ENCODE measurements at places on chromosomes 3 and 15.
A peak's percentile ranks its signal among the peaks of the same experiment; 100 is the strongest.

DNA sequence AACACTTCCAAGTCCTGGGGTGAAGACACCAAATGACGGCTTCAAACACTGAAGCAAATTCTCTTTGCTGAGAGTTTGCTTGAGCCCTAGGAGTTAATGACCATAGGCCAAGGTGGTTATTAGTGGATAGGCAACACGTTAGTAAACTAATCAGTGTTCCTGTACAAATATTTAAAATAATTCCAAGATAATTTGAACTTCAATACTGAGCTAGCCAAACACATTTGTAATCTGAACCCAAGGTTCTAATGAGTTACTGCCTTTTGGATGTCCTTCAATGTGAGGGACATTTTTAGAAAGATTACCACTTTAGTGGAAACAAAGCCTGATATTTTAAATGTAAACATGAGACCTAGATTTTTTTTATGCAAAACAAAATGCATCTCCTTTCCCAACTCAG, 94.6 kb downstream of the THRB start:
- no peak overlapping the region for H3K27ac ChIP-seq
- H3K36me3 ChIP-seq, result no peaks in the 10 kb centered on the region
- DNase-seq, result no peak
- no peaks in the 10 kb centered on the region for H3K27me3 ChIP-seq

GRCh38 chr15:76642671-76643070, 262.5 kb downstream of the SCAPER start:
- H3K4me3 ChIP-seq, result no peak overlapping the region
- no peak overlapping the region for H3K27ac ChIP-seq
- peaks cover 20% of the 10 kb centered on the region for H3K36me3 ChIP-seq

DNA sequence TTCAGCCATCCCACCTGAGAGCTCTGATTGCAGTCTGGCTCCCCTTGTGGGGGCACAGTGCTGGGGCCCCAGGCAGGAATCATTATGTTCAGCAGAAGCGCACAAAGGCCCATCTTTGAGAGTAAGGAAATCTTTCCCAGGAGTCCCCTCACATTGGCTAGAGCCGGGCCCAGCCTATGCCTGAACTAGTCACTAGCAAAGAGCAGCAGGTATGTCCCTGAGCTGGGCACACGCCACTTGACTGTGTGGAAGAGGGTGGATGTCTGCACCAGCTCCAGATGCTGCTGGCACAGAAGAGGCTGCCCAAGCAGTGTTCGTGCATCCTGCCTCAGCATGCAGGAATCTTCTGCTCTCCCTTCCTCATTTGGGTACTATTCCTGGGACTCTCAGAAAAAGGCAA, 26.3 kb downstream of the NR1I2 start:
- H3K27me3 ChIP-seq, result peaks cover 5% of the 10 kb centered on the region
- H3K4me3 ChIP-seq, result peak overlapping the region; percentile 48
- no peak for DNase-seq
- H3K36me3 ChIP-seq, result no peaks in the 10 kb centered on the region
- peaks cover 10% of the 10 kb centered on the region for H3K4me1 ChIP-seq
- H3K27ac ChIP-seq, result no peak overlapping the region

DNA sequence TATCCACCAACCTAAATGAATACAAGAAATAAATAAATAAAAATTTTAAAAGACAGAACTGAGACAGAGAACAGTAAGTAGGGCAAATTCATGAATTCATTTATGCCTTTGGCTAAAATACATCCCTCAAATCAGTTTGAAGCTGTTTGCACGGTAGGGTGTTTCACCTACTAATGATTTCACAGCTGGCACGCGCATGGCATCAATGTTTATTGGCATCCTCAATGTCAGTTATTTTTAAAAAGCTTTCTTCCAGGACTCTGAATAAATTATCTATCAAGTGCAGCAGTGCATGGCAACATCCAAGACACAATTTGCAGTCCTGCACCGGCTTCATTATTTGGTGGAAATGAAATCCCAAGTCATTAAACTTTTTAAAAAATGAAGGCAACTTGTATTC, 985.2 kb upstream of the ROBO1 start:
- no peak for DNase-seq
- no peaks in the 10 kb centered on the region for H3K36me3 ChIP-seq
- H3K27me3 ChIP-seq, result no peaks in the 10 kb centered on the region

- no peak overlapping the region for H3K4me3 ChIP-seq
- peaks cover 5% of the 10 kb centered on the region for H3K27me3 ChIP-seq
- H3K4me1 ChIP-seq, result no peaks in the 10 kb centered on the region
- no peak overlapping the region for H3K27ac ChIP-seq
- no peak for DNase-seq
These were observed 237.1 kb downstream of the RYR3 start for GRCh38 chr15:33547876-33548275.

DNA sequence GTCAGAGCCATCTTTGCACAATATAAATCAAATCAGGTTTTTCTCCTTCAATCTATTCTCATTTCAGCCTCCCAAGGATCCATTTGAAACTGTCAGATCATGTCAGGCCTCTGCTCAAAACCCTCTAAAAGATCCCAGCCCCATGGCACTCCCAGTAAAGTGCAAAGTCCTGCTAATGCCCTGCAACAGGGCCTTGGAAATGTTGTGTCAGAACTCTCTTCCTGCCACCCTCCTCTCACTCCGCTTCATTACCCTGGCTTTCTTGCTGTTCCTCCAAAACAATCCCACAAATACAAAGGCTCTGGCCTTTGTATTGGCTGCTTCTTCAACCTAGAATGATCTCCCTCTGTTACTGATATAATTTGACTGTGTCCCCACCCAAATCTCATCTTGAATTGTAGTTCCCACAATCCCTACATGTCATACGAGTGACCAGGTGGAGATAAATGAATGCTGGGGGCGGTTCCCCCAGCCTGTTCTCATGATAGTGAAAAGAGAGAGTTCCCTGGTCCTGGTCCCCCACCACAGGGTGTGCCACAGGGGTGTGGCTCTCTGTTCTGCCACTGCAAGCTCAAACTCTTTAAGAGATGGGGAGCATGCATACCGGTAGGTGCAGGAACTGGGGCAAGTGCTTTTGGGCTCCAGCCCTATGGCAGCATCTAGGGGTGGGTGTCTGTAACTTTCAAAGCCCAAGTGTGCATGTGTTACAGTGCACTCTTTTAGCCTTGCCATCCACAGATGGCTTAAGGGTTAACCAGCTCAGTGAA, 22.9 kb upstream of the TRA2B start:
- DNase-seq, result no peak
- H3K4me3 ChIP-seq, result no peak overlapping the region
- H3K36me3 ChIP-seq, result peaks cover 14% of the 10 kb centered on the region
- H3K4me1 ChIP-seq, result no peaks in the 10 kb centered on the region

DNA sequence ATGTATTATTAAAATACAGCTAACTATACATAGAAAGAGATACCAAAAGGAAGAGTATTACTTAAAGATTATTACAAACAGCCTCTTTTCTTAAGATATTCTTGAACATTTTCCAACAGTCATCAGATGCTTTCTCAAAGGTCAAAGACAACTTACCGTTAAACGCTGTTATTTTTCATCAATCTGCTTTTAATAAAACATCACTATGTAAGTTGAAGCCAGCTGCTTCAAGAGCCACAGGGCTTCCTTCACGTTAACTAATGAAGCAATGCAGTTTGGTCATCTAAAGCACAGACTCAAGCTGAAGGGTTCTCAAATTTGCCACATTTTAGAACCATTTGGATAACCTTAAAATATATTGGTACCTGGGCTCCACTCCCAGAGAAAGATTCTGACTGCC, 578.8 kb downstream of the ROBO2 start:
- no peak overlapping the region for H3K4me3 ChIP-seq
- H3K4me1 ChIP-seq, result no peaks in the 10 kb centered on the region
- H3K27me3 ChIP-seq, result no peaks in the 10 kb centered on the region
- no peak for DNase-seq
- no peak overlapping the region for H3K27ac ChIP-seq

GRCh38 chr3:157713101-157713500, 209.9 kb upstream of the VEPH1 start:
- DNase-seq, result no peak
- no peak overlapping the region for H3K4me3 ChIP-seq
- H3K36me3 ChIP-seq, result peaks cover 4% of the 10 kb centered on the region
- H3K27me3 ChIP-seq, result no peaks in the 10 kb centered on the region
- no peak overlapping the region for H3K27ac ChIP-seq
- no peaks in the 10 kb centered on the region for H3K4me1 ChIP-seq

DNA sequence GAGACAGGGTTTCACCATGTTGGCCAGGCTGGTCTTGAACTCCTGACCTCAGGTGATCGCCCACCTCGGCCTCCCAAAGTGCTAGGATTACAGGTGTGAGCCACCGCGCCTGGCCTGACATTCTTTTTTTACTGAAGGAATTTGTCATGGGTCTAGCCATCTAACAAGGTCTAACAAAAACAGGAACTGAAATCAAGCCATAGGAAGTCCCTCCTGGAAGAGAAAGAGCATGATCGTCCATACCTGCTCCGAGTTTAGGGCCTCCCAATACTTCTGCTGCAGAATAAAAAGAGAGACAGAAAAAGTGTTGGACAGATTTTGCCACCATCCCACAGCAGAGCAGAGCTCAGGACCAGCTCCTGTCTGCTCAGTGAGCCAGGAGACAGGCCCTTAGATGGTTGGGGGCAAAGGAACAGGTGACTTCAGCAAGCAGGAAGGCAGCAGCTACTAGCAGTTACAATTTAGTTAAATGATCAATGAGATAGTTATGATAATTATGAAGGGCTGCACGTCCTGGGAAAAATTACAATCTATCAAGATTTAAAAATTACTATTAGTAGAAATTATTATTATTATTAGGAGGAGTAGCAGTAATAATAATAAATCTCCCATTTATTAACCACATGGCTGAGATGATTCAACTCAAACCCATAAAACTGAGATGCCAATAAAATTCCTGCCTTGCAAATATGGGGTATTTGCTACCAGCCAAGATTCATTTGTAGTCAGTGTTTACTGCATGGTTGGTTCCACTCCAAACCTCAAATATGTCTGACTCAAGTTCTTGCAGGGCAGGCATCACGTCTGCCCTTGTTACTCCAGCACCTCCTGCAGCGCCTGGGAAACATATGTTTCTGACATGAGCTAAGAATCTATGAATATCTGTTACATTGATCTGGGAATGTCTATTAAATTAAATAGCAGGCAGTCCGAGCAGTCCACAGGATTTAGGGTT, 40.1 kb downstream of the TMEM44 start:
- no peaks in the 10 kb centered on the region for H3K27me3 ChIP-seq
- peak; percentile 29 for DNase-seq
- peaks cover 15% of the 10 kb centered on the region for H3K4me1 ChIP-seq
- no peaks in the 10 kb centered on the region for H3K36me3 ChIP-seq
- peak overlapping the region; percentile 16 for H3K27ac ChIP-seq

All from naive B cell (primary cell).